ENCODE measurements at places on chromosomes 11 and 22. TPM values are rescaled to one million over a fixed set of nuclear protein-coding genes. Genes with fewer than 3 reads are reported as not detected.

The POU2AF2 gene
- total RNA-seq: not detected

GRCh38 chr11:34278693-34279297, 79.0 kb downstream of the ABTB2 start:
- DNase-seq: no peak

GRCh38 chr11:19436932-19437331, 196.2 kb upstream of the E2F8 start:
- DNase-seq: no peak

DNA sequence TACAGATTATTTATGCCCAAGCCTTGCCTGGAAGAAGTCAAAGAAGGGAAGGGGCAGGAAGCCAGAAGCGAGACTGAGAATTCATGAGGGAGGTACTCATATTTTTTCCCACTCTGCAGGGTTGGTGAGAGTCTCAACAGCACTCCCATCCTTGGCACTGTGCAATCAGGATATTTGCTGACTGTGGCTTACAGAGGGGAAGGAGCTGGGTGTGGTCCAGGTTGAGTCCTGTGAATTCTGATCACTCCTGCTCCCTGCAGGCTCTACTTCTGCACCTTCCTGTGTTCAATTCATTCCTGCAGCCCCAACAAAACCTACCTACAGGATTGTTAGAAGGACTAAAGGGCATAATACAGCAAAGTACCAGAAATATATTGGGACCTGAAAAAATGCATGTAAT, 530.5 kb downstream of the INSC start:
- DNase-seq: no peak

- no peak for DNase-seq
These were observed 146.2 kb downstream of the PAX6 start for GRCh38 chr11:31664954-31665353.

DNA sequence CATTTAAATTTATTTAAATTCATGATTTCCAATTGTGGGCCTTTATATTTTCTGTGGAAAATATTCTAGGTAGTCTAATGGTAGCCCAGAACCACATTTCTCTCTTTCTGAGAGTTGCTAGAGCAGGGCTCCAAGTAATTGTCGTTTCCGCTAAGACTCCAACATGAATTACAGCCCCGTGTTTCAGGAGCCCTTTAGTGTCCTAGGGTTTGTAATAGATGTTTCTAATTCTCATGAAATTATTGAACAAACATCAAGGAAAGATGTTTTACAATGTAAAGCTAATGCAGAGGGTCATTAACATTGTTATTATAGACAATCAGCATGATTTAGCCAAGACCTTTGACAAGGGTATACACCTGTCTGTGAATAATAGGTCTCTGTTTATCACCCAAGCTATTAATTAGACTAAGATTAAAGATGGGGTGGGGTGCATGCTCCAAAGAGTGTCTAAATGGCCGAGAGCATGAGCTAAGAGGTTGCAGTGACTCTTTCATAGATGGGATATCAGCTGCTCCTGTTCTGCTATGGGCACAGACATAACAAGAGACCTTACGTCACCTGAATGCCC, 81.8 kb upstream of the NTM start:
- DNase-seq: no peak

DNA sequence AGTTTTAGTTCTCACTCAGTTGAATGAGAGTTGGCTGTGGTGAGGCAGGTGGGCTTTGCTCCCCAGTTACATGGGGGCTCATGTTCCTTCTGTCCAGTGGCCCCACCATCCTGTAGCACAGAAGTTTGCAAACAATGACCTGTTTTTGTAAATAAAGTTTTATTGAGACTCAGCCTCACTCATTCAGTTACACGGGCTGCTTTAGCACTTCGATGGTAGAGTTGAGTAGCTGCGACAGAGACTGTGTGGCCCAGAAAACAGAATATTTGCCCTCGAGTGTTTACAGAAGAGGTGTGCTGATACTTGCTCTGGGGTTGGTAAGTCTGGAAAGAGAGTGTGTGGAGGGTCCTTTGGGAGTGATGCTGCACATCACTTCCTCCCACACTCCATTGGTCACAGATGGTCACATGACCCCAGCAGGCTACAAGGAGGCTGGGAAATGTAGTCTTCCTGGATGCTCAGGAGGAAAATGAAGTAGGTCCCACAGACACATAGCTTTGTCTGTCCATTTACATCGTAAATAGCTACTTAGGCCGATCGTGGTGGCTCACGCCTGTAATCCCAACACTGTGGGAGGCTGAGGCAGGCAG, 34.6 kb downstream of the IFT27 start:
- no peak for DNase-seq

The OR52E8 gene
- not detected for total RNA-seq

The TRIM49 gene
- total RNA-seq: not detected

GRCh38 chr11:107931206-107931605, 3.0 kb downstream of the RAB39A start:
- no peak for DNase-seq

The SYT13 gene
- 1.7 TPM for total RNA-seq

The ARHGAP8 gene
- total RNA-seq: 0.61 TPM

DNA sequence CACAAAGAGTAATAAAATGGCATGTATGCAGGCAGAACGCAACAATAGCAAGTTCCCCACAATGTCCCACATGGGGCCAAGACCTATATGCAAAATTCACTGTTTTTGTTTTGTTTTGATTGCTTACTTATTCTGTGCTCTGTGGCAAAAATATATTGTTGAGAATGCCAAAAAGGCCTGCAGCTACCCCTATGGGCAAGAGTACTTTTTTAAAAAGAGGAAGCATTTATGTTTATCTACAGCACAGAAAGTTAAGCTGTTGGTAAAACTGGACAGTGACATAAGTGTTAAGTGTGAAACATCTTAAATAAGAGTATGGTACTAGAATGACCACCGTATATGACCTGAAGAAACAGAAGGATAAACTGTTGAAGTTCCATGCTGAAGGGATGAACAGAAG, 301.9 kb upstream of the ZC3H12C start:
- DNase-seq: no peak

The HBB gene
- total RNA-seq: not detected

GRCh38 chr11:12246147-12246546, 131.2 kb upstream of the PARVA start:
- DNase-seq: no peak

- DNase-seq: no peak
These were observed 99.9 kb upstream of the GUCY1A2 start for GRCh38 chr11:107118025-107118720.

The CD3D gene
- not detected for total RNA-seq

The CARD16 gene
- total RNA-seq: not detected

DNA sequence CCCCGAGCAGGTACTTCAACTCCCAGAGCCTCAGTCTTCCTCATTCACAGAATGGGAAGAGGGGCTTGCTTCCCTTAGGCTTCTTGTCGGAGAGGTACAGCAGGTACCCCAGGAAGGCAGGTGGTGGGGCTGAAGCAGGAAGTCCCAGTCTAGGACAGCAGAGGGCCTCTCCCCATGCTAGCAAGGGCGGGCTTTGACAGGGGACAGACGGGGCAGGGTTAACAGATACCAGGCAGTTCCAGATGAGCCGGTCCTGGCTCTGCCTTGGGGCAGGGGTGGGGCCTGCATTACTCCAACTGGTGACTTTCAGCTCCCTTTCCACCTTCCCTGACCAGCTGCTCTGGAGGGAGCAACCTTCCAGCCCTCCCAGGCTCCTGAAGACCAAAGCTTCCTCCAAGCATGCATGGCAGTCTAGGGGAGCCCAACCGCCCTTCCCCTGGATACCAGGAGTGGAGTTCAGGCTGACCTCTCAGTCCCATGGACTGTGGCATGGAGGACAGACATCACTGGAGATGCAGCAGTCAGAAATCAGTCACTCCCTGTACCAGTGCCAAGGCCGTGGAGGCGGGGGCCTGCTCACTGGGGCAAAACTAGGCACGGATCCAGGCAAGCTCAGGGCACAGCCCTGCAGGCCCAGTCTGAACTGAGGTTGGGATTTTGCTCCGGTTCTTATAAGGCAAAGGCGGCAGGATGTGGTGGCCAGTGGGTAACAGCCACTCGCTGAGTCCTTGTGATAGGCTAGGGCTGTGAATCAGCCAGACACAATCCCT, 60.5 kb downstream of the NAT10 start:
- no peak for DNase-seq

The SMC1B gene
- not detected for total RNA-seq

The CDKN1C gene
- 80.0 TPM for total RNA-seq

The TRIM22 gene
- 3.1 TPM for total RNA-seq

- no peak for DNase-seq
These were observed 1049.1 kb downstream of the BRD1 start for GRCh38 chr22:48778308-48779195.

GRCh38 chr22:45684752-45685574, 13.3 kb downstream of the ATXN10 start:
- DNase-seq: no peak

- DNase-seq: no peak
These were observed 1.2 kb upstream of the PLA2G3 start for GRCh38 chr22:31141551-31141950.

DNA sequence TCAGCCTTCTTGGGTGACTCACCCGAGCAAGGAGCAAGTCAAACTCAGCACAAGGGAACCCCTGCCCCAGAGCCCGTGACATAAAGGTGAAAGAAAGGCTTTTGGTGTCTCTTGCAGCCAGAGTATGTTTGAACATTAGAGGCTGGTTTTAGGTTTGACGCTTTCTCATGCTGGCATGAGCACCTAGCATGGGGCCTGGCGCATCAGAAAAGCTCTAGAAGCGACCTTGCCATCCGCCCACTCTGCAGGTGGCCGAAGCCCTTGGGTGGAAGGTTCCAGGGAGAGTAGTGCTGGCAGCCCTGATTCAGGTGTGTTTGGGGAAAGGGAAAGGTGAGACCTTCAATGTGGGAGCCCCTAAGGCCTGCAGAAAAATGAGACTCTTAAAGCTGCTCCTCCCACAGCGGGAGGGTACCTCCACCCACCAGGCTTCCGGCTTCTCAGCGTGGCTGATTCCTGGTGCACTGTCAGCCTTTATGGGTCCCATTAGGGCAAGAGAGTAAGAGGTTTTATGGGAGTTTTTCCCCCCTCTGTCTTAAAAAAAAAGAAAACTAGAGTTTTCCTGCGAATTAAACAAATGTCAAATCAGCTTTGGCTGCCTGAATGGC, 88.4 kb downstream of the GRIK4 start:
- no peak for DNase-seq

GRCh38 chr11:134429106-134429505, 17.1 kb upstream of the B3GAT1 start:
- DNase-seq: no peak

Measured in neural crest cell (in vitro differentiated cells).